ENCODE measurements at places on chromosomes 3 and 15.

DNA sequence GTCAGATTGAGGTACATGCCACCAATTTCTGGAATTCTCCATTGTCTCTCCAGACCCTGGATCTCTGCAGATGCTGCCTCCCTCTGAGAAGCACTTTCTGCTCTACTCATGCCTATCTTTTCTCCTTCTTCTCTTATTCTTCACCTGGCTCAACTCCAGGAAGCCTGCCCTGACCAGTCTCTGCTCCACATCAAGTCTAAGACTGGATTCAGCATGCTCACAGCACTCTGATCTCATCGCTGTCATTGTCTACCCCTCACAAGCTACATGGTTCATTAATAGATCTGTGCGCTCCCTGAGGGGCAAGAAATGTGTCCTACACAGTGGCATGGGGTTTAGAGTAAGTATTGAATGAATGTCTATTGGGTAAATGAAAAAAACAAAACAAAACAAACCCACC is 38.7 kb downstream of the CCR4 start:
- no peak for DNase-seq

DNA sequence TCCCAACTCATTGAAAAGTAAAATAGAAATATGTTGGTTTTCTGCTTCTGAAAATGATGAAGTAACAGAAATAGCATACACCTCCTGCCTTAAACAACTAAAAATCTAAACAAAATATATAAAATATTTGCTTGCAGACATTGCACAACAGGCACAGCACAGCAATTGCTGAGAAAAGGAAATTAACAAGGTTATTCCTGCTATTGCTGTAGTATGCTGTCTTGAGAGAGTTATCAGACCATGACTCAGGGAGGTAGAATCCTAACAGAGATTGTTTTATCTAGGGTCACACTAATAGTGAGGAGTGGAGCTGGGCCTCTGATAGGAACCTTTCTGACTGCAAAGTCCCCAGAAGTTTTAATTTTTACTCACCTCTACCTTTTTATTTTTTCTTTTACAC is 72.6 kb downstream of the ZBTB20 start:
- no peak for DNase-seq

GRCh38 chr15:22735781-22736180 is 50.7 kb upstream of the NIPA1 start:
- no peak for DNase-seq

DNA sequence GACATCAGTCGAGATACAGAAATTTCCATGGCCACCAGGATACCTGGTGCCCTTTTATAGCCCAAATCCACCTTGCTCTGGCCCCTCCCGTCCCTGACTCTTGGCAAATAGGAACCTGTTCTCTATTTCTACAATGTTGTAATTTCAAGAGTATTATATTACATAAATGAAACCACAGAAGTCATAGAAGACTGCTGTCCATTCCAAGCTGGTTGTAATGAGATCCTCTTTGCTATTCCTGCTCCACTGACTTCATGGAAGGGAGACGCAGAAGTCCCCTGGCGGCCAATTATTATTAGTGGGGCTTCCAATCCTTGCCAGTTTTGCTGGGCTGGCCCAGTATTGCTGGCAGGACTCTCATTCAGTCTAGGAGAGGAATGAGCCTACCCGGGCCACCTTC is 26.6 kb downstream of the DCP1A start:
- no peak for DNase-seq

DNA sequence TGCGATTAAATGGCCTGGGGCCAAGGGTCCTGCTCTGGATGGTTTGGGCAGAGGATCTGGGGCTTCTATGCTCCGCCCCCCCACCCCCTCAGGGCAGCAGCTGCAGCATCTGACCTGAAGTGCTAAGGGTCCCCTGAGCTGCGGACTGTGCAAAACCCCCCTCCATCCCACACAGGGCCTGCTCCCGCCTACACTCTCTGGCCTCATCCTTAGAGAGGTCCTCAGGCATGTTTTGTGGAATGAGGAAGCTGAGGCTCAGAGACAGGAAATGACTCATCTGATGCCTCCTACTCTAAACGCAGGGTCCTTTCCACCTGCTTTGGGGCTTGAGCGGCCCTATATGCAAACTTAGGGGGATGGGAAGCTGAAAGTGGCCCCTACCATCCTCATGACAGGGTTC is 59.5 kb upstream of the CTSH start:
- no peak for DNase-seq

DNA sequence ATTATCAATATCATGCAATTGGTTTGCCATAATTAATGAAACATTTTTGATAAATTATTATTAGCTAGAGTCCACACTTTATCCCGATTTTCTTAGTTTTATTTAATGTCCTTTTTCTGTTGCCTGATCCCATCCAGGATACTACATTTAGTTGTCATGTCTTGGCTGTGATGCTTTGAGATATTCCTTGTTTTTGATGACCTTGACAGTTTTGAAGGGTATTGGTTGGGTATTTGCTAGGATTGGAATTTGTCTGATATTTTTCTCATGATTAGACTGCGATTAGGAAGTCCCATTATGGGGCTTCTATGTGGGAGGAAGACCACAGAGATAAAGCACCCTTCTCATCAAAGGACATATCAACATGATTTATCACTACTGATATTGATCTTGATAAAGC is 43.0 kb downstream of the CGNL1 start:
- DNase-seq: no peak

DNA sequence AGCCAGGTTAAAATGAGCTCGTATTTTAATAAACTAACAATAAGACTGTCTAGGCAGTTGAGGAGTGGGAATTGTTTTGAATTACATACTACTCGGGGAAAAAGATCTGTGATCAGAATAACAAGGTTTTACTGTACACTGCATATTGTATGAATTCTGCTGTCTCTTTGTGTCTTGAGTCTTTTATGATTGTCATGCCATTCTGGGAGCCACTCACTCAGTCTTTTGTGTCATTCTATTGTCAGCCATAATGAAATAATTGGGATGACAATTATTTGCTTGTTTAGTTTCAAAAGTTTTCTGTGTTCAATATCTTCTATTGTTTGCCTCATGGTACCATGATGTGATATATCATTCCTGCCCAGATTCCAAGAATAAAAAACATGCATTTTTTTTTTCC is 339.6 kb upstream of the TBL1XR1 start:
- no peak for DNase-seq

- DNase-seq: no peak
These were observed 164.3 kb downstream of the FNDC3B start for GRCh38 chr3:172203522-172204258.

GRCh38 chr3:52196977-52197376 is 983 bp upstream of the ALAS1 start:
- no peak for DNase-seq

DNA sequence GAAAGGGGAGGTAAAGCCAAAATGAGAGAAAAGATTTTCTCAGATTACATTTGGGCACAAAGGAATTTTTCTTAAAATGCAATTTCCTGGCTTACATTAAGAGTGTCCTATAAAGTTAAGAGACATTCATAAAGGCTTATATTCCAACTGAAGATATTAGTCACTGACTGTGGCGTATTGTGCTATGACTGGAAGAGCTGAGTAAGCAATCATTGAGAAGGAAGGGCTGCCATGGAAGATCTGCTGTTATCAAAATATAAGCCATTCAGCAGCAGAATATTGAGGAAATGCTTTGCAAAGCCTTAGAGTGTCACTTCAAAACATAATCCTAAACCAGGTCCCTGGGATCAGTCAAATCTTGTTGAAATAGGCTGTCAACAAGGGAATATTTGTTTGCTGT is 593.9 kb downstream of the TUSC7 start:
- no peak for DNase-seq

DNA sequence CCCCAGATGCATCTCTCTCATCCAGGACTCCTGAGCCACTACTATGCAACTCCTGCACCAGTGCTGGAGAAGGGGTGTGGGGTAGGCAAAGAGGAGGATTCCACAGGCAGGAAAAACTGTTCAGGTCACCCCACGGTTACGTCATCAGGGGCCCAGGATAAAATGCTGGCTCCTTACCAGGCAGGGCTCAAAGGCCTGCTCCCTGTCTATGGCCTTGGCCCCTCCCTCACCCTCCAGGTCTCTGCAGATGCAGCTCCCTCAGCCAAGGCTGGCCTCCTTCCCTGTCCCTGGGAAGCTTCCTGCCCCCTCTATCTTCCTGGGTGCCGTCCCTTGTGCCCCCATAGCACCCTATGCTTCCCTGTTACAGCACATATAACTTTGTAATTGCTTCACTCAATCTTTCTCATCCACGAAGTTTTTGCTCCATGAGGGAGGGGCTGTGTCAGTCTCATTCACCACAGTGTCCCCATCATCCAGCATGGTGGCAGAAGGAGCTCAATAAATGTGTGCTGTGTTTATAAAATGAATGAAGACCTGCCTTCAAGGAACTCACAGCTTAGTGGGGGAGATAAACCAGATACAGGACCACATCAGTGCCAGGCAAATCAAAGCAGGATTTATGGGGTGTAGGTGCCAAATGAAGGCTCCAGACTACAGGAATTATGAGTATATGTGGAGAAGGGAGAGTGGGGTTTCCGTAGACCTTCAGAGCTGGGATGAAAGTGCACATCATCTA is 18.6 kb downstream of the KBTBD13 start:
- no peak for DNase-seq

DNA sequence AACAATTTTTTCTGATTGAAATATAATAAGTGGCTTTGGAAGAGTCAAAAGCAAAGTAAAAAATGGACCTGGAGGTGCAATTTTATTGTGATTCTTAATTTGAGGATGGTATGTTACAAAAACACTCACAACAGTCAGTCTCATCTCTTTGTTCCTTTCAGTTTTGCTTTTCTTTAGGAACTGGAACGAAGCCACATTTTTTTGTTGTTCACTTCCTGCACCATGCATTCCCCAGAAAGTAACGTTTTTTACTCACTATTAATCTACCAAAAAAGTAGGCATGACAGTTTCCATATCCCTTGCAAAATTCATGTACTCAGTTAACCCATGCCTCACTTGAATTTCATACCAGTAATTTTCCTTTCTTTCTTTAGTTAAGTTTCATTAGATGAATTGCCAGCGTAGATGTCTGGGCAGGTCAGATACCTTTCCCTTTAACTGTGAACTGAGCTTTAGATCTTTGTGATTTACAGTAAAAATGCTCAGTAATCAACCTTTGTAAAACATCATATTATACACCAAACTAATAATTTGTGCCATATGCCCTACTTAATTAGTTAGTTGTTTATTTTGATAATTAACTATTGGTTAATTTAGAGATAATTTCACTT is 384.3 kb downstream of the ROBO1 start:
- DNase-seq: no peak

DNA sequence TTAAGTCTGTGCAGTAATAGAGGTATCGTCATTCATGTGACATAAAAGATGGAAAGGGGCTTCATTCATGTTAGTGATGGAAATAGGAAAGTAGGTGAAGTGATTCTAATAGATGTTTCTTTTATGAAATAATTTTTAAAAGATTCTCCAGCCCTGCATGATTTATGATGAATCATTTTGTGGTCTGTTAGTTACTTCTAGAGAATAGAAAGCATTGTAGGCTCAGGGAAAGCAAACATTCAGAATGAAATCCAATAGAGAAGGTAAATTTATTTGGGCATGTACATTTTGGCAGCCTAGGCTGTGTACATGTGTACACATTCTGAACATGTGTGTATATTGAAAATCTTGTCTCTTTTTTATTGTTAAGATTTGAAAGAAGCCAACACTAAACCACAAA is 23.1 kb downstream of the PPARG start:
- no peak for DNase-seq

DNA sequence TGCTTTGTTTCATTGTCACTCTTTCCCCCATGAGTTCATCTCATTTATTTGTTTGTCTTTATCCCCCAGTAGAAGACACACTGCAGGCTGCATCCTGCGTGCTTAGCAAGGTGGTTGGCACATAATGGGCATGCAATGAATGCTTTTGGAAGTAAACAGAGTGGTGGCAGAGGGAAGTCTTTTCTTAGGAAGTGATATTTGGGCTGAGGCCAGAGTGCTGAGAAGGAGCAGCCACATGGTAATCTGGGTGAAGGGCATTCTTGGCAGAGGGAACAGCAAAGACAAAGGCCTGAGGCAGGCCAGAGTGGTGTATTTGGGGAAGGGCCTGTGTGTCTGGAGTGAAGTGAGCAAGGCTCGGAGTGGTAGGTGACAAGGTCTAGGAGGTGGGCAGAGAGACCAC is 17.7 kb upstream of the ADAMTS7 start:
- DNase-seq: no peak

DNA sequence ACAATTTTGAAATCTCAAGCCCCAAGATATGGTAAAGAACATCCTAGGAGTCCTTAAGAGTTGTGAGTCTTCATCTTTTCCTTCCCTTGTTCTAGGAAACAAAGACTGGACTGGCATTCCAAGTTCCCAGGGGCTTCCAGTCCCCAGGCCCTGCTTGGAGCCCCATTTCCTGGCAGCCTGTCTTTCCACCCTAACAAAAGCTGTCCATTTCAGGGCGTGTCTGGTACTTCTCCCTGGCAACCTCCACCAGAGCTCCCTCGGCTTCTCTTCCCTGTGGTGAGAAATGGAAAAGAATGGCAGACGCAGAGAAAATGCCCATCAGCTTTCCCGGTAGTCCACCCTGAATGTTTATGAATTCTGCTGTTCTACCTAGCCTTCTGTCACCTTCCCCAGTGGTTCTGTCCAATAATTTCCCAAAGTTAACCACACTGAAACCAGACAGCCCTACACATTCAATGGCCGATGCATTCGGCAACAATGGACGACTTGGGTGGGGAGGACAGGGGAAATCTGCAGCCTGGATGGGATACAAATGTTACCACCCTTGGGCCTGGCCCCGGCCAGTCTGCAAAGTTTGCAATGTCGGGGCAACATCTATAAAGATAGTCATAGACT is 6.8 kb downstream of the RAB6B start:
- no peak for DNase-seq

DNA sequence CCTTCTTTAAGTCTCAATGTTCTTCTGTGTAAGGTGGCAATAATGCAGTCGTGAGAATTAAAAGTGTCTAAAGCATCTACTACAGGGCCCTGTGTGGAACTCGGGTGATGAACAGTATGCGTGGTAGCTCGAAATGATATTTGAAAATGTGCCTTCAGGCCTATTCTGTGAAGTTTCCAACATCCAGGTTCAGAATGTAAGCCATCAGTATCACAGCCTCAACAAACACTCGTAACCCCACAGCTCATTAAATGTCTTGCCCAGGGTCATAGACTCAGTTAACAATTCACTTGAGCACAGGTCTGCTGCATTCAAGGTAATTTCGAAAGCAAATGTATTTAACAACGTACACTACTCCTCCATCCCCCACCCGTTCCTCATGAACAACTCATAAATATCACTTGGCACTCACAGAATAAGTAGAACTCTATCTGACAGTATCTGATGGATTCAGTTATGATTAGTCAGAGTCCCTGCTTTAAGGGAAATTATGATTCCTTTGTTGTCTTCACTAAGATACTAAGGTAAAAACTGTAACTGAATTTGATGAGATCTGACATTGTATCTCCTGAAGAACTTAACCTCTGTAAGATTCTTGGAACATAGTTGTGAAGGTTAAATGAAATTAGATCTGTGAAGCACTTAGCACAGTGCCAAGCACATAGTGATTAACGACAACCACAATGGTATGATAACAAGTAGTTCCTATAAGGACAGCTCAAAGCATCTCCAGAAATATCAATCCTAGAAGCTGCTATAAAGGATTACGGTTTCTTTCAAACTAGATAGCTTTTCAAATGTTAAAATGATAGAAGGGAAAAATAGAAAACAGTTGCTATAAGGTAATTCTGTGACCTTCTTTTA is 642.3 kb downstream of the TBL1XR1 start:
- no peak for DNase-seq

Data from renal cortex interstitium (tissue), 15 donors.